ENCODE measurements at places on chromosomes 6 and 20.

- no peak for DNase-seq
Observed at GRCh38 chr20:23279836-23280235, 70.8 kb upstream of the NXT1 start.

DNA sequence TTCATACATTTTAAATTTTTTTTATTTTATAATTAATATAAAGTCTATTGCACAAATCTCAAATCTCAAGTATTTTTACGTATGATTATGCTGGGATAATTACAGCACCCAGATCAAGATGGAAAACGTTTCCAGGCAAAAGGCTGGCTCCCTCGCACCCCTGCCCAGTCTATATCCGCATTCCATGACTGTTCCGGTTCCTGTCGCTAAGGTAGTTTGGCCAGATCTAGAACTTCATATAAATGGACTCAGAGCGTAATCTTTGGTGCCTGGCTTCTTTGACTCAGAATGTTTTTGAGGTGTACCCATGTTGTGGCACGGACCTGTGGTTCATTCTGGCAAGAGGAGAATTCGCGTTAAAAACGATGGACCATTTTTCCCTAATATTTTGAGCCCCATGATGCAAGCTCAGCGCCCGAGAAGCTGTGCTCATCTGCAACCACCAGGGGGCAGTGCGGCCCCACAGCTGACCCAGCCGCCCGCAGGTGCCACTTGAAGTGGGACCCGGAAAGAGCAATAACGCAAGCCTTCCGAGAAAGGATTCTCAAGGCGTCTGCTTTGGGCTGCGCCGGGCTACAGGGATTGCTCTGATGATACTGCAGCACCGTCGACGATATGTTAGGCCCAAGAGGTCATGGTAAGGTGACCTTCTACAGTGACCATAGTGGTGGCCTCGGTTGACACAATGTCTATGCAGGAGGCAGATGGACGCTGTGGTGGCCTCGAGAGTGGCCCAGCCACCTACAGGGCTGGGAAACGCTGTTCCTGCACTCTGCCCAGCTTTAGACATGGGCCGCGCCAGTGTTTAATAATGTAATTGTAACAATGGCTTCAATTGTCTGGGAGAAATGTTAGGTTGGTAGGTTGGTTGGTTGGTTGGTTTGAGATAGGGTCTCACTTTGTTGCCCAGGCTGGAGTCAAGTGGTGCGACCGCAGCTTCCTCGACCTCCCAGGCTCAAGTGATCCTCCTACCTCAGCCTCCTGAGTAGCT, 160.1 kb downstream of the ZMYND8 start:
- DNase-seq, result peak; percentile 57

GRCh38 chr6:167140589-167141474, 16.9 kb downstream of the GPR31 start:
- no peak for DNase-seq

- no peak for DNase-seq
Observed at GRCh38 chr20:48736636-48737035, 91.2 kb downstream of the PREX1 start.

- no peak for DNase-seq
Observed at GRCh38 chr6:17894905-17895304, 92.5 kb downstream of the KIF13A start.

DNA sequence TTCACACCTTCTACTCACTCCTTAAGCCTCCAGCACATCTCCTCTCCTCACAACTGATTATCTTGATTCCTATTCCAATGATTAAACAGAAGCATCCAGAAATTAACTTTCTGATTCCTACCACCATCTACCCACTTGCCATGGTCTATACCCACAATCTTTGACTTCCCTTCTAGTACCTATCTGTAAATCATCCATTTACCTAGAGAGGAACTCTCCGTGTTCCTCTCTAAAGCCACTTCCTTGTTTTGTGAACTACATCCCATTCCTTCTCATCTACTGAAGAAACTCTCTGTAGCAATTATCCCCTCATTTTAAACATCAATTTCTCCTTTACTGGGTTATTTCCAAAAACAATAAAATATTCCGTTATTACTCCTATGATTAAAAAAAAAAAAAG, 167.3 kb downstream of the ARHGAP18 start:
- no peak for DNase-seq

DNA sequence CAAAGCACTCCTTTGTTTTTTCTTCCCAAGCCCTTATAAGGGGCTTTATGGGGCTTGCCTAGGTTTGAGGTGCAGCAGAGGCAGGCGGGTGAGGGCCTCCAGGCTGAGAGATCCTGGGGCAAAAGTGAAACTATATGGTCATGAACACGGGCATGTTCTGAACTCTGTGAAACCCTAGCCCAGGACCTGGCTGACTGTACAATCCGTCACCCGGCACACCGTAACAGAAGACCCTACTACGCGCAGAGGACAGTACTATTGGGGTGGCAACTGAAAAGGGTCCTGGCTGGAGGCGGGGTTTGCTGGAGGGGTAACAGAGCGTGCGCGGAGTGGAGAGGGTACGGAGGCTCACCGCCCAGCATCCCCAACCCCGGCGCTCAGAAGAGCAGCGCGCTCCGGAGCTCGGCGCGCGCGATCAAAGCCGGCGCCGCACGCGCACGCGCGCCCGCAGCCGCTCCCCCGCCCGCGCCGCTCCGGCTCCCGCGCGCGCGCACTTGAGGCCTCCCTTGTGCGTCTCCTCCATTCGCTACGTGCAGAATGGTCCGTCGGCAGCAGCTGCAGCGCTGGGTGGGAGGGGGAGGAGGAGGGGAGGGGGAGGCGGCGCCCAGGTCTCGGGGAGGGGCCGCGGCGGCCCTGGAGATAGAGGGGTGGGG, 54.2 kb downstream of the MRPL14 start:
- peak; percentile 64 for DNase-seq

- DNase-seq, result no peak
Observed at GRCh38 chr6:84274856-84275255, 47.4 kb upstream of the CEP162 start.

DNA sequence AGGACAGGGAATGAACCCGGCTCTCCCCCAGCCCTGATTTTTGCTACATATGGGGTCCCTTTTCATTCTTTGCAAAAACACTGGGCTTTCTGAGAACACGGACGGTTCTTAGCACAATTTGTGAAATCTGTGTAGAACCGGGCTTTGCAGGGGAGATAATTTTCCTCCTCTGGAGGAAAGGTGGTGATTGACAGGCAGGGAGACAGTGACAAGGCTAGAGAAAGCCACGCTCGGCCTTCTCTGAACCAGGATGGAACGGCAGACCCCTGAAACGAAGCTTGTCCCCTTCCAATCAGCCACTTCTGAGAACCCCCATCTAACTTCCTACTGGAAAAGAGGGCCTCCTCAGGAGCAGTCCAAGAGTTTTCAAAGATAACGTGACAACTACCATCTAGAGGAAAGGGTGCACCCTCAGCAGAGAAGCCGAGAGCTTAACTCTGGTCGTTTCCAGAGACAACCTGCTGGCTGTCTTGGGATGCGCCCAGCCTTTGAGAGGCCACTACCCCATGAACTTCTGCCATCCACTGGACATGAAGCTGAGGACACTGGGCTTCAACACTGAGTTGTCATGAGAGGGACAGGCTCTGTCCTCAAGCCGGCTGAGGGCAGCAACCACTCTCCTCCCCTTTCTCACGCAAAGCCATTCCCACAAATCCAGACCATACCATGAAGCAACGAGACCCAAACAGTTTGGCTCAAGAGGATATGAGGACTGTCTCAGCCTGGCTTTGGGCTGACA, 28.8 kb upstream of the ZBP1 start:
- DNase-seq, result no peak

DNA sequence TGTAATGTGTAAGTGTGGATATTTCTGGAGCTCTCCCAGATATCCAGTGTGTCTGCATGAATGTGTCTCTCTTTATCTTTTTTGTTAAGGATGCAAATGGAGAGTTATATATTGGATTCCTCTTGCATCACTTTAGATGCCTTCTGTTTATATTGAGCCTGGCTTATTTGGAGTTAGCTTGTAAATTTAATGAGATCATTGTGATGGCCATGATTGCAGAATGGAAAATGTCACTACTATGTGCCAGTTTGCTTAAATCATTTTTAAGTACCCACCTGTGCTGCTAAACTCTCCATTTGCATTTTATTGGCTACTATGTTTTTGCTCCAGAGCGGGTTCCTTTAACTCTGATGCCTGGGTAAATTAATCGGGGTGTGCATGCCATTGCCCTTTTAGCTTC, 334.8 kb downstream of the UTRN start:
- no peak for DNase-seq

DNA sequence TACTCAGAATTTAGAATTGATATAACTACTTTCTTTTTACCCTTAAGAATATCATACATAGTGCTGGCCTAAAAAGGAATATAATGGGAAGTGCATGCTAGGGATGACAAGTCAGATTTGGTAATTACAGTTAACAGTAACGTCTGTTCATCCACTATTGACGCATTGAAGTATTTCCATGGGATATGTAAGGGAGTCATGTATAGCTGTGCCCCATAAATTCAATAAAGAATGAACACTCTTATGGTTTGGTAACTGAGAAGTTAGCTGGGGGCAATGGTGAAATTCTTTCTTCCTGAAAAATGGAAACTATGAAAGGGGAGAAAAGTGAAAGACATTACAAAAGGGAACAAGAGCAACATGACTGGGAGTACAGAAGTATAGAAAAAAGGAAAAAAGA, 2.6 kb upstream of the COL19A1 start:
- no peak for DNase-seq

- DNase-seq, result no peak
Observed at GRCh38 chr6:11398451-11399326, 138.9 kb upstream of the TMEM170B start.

- DNase-seq, result no peak
Observed at GRCh38 chr6:100305209-100305869, 159.4 kb downstream of the SIM1 start.

DNA sequence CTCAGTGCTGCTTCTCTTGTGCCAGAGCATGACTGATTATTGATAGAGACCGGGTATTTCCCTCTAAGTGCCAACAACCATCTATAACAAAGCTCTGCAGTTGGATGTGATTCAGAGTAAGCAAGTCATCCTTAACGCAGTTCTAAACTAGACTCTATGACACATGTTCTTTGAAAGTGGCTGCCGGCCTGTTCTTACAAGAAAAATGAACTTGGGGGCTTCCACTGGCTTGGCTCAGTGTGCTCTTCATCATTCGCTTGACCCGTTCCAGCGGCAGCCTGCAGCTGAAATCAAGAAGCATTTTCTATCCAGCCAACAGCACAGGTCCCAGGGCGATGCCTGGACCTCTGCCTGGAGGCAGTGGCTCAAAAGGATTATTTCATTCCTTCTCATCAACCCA, 29.8 kb downstream of the GFOD1 start:
- no peak for DNase-seq

GRCh38 chr6:117469791-117470190, 12.7 kb upstream of the DCBLD1 start:
- no peak for DNase-seq

DNA sequence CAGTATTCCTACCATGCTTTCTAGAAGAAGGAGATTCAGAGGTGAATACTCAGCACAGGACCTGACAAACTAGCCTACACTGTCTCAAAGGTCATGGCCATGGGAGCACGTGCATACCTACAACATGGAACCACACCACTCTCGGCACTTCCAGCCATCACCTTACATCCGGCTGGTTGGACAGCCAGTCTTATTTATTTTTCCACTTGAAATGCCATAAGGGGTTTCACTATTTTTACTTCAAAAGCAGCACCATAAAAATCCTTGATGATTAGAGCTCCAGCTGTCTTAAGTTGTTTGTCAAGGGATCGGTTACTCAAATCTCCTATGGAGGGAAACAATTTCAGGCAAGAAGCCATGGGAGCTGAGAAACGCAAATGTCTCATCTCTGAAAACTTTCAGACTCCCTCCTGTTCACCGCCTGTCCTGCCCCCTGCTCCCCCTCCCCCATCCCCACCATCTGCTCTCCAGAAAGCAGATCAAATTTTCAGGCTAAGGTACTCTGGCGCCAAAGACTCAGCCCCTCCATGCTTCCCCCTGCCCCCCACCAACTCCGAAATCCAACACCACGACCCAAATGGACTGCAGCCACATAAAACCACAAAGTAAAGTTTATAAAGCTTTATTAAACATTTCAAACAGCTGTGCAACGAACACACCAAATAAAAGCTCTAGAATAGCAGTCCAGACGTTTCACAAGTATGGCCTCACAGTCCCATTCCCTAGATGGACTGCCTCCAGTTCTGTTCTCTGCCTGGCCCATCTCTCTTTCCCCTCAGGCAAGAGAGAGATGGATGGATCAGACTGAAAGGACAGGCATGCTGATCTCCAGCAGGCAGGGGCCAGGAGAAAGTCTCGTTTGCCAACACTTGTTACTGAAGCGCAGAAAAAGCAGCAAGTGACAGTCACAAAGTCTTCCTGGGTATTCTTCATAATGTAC, 4.0 kb upstream of the NNAT start:
- no peak for DNase-seq

GRCh38 chr6:97456070-97456469, 173.1 kb upstream of the MMS22L start:
- DNase-seq, result no peak

DNA sequence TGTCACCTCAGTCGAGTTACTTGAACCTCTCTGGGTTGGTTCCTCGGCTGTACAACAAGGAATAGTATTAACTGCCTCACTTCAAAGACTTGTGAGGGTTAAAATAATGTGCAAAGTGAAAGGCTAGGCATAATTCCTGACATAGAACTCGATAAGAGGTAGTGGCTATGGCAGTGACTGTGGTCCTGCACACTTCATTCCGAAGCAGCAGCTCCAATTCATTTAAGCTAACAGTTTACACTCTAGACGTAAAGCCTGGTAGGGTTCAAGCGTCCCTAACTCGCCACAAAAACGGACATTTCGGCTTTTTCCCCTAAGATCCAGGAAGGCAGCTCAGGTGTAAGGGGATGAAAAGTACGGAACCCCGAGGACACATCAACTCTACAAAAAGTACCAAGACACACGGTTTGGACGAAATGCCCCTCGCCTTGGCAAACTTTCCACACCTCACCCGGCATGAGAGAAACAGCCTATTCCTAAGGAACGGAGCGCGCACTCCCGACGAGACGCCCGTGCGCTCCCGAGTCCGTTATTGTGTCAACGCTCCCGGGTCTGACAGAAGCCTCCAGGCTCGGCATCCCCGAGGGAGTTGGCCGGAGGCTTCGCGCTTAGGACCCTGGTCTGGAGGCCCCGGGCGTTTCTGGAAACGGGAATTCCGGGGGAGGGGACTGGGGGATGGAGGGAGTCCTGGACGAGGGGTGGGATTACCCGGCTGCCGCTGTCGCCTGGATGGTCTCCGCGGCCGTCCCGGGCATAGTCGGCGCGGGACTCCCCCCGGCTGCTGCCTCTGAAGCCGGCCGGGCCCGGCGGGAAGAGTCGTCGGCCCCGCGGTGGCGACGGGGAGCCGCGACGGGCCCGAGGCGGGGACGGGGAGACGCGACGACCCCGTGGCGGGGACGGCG, 937 bp downstream of the ZNF318 start:
- peak; percentile 4 for DNase-seq

DNA sequence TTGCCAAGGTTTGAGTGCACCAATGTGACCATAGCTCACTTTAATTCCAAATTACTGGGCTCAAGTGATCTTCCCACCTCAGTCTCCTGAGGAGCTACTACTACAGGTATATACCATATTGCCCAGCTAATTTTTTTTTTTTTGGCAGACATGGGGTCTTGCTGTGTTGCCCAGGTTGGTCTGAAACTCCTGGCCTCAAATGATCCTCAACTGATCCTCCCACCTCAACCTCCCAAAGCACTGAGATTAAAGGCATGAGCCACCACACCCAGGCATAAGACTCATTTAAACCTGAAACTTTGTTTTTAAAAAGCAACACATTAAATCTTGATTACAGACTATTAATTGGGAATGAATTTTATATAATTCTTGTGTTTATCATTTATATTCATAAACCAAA, 67.7 kb downstream of the ARHGAP18 start:
- no peak for DNase-seq

GRCh38 chr6:45054610-45055009, 273.5 kb upstream of the RUNX2 start:
- no peak for DNase-seq
